NCI-H446 (cell line): ENCODE measurements at places on chromosomes 1 and 21.

DNA sequence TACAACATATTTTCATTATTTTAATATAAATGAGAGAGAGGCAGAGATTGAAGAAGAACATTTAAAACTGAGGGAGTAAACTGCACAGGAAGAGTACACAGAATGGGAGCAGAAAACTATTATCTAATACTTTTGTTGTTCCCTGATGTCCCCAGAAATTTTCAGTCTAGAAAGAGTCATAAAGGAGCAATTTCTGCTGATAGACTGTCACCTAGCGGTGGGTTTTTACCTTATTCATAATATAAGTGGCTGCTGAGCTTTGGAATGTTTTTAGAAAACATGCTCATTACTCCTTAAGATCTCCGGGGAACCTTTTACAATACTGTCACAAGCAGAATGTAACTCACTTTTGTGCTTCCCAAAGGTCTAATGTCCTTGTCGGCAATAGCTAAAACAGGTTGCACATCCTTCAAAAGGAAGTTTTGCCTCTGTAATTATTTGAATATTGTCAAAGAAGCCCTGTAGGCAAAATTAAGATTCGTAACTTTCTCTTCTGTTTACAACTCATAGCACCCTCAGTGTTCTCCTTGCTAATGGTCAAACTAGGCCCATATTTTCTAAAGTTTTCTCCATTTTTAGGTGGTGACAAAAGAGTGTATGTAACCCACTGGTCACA lies 4.9 kb upstream of the NPL start:
- no peak for DNase-seq

DNA sequence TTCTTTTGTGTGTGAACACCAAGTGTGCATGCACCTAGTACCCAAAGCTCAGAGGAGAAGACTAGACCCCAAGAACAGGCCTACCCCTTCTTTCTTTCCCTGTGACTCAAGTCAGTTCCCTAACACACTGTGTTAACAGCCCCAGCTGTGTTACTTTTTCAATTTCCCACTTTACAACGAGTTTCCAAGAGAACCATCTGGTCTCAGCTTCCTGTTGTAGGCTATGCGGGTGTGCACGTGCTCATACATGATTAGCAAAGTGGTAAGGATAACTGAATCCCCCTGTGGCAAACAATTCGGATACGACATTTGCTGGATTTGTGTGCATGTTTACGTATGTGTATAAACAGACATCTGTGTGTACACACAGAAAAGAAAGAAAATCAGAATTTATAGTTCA lies 17.9 kb downstream of the IFNAR2 start:
- DNase-seq, result no peak

DNA sequence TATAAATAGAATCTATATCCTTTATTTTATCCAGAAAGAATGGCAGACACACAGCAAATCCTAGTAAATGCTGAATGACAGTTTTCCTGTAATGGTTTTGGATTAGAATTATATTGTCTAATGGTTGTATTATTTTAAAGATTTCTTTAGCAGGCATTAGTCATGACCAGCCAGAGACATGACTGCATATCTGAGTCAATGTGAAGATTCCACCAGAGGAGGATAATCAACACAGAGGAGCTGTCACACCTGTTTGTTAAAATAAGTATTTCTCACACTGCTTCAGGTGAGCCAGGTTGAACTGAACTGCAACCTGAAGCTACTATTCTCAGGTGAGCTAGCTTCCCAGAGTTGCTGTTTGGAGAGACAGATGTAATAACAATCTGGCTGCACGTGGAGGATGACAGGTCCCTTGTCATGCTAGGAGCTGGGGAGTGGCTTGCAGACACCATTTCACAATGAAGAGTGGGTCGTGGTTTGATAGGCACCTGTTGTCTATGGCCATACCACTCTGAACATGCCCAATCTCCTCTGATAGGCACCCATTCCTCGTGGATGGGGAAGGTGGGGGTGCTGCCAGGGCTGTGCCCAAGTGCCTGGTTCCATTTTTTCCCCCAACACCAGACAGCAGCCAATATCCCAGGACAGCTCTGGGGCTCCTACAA lies 94.3 kb downstream of the KCNJ6 start:
- DNase-seq, result no peak

GRCh38 chr1:33719771-33720670 lies 143.9 kb upstream of the HMGB4 start:
- no peak for DNase-seq

GRCh38 chr21:36055551-36055950 lies 4.8 kb downstream of the SETD4 start:
- no peak for DNase-seq

- DNase-seq, result no peak
Observed at GRCh38 chr1:94741510-94741909, 78.6 kb upstream of the SLC44A3 start.

DNA sequence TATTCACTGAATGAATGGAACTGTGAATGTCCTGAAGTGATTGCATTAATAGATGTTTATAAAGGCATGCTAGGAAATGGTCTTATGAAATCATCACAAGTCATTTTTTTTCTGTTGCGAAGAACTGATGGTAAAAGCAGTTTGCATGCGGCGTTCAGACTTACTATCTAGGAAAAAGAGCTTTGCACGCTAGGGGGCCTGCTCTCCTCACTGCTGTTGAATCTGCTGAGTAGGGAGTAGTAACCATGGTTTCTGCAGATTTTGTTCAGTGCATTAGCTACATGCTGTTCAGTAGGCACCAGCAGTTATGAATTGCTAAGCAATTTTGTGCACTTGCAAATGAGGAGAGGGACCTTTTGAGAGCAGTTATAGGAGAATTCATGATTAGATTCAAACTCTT lies 57.9 kb downstream of the CENPF start:
- DNase-seq, result no peak
